Transverse colon (tissue), 4 donors: ENCODE measurements at places on chromosomes 3 and 15.

GRCh38 chr15:31051496-31052080 is 49.9 kb downstream of the TRPM1 start:
- DNase-seq, result no peak

- no peak for DNase-seq
Measured at GRCh38 chr15:91072161-91072560, 27.9 kb upstream of the SV2B start.

- no peak for DNase-seq
Measured at GRCh38 chr15:95860406-95860805, 470.1 kb upstream of the NR2F2 start.

DNA sequence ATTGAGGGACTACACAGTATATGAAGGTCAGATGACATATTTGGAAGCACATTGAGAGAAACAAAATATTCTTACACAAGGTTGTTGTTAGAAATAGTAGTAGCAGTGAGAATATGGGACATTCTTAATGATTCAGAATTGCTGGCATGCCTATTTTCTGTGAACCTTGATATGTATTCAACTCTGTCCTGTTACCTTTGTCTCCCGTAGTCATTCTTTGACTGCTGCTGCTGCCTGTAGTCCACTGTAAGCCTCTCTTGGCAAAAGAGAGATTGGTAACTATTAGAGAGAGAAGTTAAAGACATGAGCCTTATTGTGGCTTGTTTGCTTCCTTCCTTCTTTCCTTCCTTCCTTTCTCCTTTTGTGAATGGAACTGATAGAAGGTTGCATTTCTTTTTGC is 64.5 kb downstream of the TCF12 start:
- no peak for DNase-seq

GRCh38 chr15:64379216-64379960 is 1.9 kb downstream of the PCLAF start:
- no peak for DNase-seq

GRCh38 chr3:157618886-157619285 is 115.7 kb upstream of the VEPH1 start:
- no peak for DNase-seq

DNA sequence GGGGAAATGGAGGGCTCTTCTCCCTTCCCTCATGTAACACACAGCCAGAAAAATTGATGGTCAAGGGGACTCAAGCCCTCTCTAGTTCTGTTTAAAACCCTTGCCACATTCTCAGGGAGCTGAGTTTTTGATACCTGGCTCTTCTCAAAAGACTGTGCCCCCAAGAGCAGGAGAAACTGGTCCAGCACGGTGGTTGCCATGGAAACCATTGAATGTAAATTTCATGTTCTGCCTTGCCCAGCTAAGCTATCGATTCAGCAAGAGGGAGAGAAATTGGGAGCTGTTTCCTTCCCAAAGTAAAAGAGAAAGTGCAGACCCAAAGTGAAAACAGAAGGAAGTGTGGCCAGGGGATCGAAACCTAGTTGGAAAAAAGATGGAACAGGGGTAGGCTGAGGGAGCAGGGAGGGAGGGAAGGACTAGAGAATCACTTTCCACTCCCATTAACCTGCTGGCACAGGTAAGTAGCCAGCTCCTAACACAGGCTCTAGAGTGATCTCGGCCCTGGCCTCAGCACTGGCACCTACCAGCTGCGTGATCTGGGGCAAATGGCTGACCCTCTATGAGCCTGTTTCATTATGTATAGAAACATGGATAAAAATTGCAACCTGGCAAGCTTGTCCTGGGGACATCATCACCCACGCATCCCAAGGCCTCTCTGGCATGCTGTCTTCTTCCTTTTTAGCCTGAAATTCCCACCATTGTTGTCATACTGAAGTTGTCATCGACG is 140.9 kb downstream of the TPRA1 start:
- no peak for DNase-seq

- no peak for DNase-seq
Measured at GRCh38 chr3:96719921-96720320, 94.5 kb upstream of the EPHA6 start.

- DNase-seq, result peak; percentile 86
Measured at GRCh38 chr15:74196175-74196574, 6.4 kb downstream of the STRA6 start.

GRCh38 chr3:102301155-102301880 is 133.5 kb upstream of the ZPLD1 start:
- DNase-seq, result no peak

DNA sequence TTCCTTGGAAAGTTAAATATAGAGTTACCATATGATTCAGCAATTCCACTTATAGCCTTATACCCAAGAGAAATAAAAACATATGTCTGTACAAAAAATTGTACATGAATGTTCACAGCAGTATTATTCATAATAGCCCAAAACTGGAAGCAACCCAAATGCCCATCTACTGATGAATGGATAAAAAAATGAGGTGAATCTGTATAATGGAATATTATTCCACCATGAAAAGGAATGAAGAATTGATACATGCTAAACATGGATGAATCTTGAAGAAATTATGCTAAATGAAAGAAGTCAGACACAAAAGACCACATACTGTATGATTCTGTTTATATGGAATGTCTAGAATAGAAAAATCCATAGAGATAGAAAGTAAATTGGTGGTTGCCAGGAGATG is 61.4 kb downstream of the TTC23 start:
- DNase-seq, result no peak

DNA sequence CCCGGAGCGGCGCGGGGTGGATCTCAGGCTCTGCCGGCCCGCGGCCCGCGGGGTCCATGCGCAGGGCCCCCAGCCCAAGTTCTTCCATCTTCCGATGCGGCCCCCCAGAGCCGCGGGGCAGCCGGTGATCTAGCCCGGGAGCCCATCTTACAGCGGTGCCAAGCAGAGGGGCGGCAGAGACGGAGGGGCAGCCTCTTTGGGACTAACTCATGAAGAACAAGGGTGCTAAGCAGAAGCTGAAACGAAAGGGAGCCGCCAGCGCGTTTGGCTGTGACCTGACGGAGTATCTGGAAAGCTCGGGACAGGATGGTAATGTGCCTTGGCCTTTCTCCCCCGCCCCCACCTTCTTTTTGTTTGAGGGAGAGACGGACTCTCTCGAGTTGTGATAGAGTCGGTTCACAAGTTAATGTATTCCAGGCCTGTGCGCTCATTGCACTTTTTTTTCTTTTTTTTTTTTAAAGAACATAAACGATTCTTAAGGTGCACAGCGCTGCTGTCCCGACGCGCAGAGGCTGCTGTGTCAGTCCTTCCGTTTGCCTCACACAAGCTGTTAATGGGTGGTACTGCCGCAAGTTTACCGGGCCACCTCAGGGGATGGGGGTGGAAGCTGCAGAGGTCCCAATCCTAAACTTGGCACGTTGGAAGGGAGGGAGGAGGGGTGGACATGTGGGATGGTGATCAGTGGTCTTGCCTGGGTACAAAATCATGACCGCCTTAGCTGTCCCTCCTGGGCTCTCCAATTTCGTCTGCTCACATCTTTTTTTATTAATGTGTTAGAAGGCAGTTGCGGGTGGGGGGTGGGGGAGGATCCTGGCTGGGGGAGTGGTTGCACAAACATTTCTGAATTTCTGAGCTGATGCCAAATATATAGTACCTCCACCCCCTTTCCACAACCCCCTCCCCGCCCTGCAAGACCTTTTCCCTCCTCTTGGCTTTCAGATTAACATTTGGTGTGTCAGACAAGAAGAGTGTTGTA is 801 bp downstream of the ARHGAP31 start:
- DNase-seq, result peak; percentile 48

GRCh38 chr3:131553495-131554247 is 50.9 kb upstream of the MRPL3 start:
- DNase-seq, result no peak

- peak; percentile 57 for DNase-seq
Measured at GRCh38 chr3:66483006-66483405, 17.8 kb downstream of the LRIG1 start.

DNA sequence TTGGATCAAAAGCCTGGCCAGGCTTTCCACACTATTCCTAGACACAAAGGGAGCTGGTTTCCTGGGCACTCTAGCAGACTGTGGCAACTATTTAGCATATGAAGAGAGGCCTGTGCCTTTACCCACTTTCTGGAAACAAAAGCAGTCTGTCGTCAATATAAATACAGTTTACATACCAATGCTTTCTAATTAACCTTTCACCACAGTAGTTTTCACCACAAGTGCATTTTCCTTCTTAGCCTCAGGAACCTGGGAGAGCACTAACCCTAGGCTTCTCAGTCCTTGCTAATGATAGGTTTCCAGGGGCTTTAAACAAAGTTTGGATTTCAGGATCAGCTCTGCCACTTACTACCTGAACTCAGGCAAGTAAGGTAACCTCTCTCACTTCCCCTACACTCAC is 499.1 kb downstream of the MAGI1 start:
- DNase-seq, result no peak

- no peak for DNase-seq
Measured at GRCh38 chr3:40975711-40976121, 223.6 kb upstream of the CTNNB1 start.

DNA sequence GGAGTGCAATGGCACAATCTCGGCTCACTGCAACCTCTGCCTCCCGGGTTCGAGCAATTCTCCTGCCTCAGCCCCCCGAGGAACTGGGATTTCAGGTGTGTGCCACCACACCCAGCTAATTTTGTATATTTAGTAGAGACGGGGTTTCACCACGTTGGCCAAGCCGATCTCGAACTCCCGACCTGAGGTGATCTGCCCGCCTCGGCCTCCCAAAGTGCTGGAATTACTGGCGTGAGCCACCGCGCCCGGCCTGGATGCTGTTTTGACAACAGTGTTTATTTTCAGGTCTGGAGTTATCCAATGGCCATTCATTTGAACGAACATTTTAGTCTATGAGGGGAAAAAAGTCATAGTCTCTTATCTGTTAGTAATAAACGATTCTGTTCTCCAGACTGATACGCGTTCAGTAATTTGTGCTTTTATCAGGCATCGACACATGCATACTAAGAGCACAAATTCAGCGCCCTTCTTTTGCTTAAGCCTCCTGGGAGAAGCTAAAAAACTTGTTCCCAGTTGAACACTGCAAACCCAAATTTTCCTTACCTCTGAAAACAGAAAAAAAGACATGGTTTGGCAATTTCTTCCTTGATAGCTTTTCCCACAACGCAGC is 1.3 kb downstream of the B3GALNT1 start:
- no peak for DNase-seq

DNA sequence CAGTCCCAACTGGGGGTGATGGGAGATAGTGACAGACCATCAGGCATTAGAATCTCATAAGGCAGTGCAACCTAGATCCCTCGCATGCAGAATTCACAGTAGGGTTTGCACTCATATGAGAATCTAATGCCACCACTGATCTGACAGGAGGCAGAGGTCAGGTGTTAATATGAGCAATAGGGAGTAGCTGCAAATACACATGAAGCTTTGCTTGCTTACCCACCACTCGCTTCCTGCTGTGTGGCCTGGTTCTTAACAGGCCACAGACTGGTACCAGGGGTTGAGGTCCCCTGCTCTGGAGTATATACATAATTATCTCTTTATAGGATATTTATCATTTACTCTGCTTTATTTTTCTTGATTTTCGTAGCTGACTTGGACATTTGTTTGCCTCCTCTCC is 36.0 kb upstream of the ZMAT3 start:
- no peak for DNase-seq

DNA sequence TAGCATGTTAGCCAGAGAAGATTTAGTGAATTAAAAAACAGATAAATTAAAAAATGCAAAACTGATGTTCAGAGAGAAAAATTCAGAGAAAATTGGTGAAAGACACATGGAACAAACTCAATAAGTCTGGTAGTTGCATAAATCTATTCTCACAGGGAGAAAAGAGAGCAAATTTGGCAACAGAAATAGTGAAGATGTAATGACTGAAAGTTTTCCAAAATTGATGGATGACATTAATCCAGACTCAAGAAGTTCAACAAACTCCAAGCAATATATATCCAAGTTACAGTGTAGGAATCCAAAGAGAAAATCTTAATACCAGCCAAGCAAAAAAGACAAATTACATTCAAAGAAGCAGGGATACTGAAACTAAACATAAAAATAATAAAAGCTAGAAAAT is 302.7 kb upstream of the ARPP21 start:
- no peak for DNase-seq

DNA sequence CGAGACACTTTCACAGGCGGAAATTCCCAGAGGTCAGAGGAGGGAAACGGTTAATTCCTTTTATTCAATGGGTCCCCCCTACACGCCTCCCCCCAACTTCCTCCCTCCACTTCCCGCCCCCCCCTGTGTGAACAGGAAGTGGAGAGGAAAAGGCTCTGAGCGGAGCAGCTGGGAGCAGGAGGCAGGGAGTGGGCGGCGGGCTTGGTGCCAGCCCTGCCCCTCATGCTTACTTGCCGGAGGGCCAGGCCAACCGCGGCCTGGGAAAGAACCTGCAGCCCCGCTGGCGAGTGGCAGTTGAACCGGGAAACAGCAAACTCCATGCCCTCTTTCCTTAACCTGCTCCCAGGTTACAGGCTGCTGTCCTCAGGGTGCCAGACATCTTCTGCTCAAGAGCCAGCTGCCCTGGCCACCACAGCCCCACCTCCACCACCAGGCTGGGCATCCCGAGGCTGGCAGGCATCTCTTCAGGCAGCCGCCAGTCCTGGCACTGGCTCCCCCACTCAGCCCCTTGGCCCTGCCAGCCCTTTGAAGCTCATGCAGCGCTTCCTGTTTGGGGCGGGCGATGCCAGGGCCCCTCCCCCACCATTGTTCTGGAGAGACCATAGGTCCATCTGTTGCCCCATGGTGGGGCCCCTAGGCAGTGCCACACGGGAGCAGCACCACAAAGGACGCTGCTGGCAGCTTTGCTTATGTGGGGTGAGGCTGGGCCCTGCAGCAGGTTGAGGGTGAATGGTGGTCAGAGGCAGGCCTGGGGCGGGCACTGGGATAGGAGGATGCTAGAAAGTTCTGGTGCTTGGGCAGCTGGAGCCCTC is 12.9 kb downstream of the VPS18 start:
- DNase-seq, result peak; percentile 75

DNA sequence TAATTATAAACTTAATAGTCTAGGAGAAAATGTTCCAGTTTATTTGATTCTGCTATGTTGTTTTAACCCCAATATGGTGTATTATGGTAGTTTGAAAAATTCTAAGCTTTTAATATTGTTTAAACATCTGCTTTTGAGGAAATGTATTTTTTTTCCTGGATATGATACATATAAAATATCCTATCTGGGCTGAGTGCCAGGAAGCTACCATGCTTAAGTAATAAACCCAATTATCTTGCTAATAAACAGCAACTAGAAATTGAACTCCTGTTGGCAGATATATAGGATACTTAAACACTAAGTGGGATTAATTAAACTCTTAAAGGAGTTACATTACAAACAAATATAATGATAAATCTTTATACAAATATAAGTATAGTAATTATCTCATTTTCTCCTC is 293.7 kb upstream of the GRM7 start:
- no peak for DNase-seq

DNA sequence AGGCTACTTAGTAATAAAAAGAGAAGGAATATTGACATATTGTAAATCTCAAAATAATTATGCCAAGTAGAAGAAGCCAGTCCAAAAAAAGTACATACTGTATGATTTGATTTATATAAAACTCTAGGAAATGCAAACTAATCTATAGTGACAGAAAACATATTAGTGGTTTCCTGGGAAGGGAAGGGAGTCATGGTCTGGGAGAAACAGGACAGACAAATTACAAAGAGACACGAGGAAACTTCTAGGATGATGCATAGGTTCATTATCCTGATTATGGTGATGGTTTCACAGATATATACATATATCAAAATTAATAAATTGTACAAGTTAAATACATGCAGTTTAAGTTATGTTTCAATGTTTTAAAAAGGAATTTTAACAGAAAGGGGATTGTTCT is 81.0 kb upstream of the GOLGA8B start:
- no peak for DNase-seq
